ENCODE measurements at places on chromosomes 4 and X.

GRCh38 chr4:137125011-137125410 lies 407.3 kb downstream of the PCDH18 start:
- DNase-seq, result no peak

DNA sequence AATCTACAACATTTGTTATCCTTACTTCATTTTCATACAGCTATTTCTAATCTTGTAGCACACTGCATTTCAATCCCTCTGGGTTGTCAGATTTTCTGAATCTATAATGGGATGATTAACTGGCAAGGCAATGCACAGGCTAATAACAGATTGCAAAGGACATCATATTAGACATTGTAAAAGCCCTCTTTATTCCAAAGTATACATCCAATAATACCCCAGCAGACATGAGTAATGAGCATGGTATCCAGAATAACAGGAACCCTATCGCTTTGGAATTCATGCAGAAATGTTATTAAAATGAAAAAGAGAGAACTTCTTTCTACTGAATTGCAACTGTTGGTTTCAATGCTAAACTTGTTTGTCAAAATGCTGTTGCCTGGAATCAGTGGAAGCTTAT lies 122.9 kb downstream of the C4orf33 start:
- no peak for DNase-seq

- DNase-seq, result no peak
These were observed 182.4 kb downstream of the MGST2 start for GRCh38 chr4:139848028-139848427.

DNA sequence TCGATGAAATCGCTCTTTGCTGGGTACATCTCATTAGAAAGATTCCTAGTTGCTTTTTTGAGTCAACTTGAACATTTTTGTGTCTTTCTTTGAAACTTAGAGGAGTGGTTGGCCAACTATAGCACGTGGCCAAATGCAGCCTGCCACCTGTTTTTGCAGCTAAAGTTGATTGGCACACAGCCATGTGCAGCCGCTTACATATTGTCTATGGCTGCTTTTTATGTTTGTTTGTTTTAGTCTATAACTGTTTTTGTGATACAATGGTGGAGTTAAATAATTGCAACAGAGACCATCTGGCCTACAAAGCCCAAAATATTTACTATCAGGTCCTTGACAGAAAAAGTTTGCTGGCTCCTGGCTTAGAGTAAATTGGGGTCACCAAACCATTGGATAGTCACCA lies 86.3 kb downstream of the CLCN4 start:
- no peak for DNase-seq

- DNase-seq, result no peak
These were observed 64.7 kb downstream of the TMEM156 start for GRCh38 chr4:38967260-38968095.

Measured in glutamatergic neuron (in vitro differentiated cells).